Stimulated activated CD4-positive, alpha-beta T cell treated with anti-CD3 and anti-CD28 coated beads, Interleukin-4, amount 100 ng/mL, for 24 hours (primary cell): ENCODE measurements at places on chromosomes 13 and 19.

DNA sequence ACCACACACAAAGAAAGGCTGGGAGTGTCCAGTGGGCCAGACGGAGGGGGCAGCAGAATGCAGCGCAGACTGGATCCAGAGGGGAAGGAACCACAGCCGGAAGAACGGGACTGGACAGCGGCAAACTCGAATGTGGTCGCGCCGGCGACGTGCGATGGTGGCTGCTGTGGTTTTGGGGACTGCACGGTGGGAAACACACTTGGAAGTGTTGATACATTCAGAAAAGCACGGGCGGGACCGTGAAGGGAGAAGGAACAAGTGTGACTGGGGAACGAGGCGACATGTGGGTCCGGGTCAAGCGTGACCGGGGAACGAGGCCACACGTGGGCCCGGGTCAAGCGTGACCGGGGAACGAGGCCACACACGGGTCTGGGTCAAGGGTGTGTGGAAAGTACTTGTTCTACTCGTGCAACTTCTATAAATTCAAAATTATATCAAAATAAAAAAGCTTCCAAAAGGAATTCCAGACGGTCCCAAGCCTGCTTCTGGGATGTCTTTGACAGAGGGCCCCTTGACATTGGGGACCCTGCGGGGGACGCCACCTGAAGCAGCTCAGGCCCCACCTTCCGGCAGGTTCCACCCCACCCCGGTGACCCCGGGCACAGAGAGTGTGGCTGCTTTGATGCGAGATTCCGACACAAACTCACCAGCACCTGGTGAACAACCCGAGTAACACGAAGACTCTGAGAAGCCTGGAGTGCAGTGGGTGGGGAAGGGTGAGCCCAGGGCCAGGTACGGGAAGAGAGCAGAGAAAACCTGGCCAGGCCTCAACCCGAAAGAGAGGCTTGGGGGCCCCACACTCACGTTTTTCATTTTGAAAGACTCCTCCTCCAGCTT lies 25.1 kb upstream of the C13orf46 start:
- DNase-seq: no peak

- DNase-seq: no peak
These were observed 60.7 kb upstream of the C1QTNF9B start for GRCh38 chr13:23957981-23958380.

DNA sequence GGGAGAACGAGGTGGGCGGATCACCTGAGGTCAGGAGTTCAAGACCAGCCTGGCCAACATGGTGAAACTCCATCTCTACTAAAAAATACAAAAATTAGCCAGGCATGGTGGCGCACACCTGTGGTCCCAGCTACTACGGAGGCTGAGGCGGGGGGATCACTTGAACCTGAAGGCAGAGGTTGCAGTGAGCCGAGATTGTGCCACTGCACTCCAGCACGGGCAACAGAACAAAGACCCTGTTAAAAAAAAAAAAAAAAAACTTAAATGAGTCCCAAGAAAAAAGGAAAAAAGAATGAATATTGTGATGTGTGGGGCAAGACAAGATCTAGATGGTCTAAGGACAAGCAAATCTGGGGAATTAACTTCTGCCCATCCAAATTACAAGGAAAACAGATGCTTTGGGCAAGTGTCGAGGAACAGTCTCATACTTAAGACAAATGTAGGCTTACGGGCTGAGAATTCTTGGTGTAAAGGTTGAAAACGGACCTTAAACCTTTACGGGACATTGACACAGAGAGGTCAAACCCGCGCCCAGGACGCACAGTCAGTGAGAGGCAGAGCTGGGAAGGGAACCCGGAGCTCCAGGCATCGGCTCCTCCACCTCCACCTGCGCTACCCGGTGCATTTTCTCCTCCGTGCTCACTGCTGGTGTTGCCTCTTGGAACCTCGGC lies 656 bp upstream of the ZNF324 start:
- DNase-seq: no peak

DNA sequence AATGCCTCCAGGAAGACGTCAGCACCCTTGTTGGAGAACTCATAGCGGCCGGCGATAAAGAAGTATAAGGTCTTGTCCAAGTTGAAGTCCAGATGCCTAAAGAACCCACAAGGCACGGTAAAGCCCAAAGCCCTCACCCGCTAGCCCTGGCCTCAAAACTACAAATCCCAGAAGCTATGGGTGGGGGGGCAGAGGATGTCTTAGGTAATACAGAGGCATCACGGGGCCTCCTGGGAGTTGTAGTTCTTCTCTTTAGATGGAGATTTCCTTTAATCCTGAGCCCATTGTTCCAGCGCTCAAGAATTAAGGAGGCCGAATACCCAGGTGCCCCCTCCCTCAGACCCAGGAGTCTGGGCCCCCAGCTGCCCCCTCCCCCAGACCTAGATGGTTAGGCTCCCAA lies 10.8 kb downstream of the GYS1 start:
- DNase-seq: no peak

GRCh38 chr13:112058941-112059340 lies 8.0 kb upstream of the SOX1 start:
- no peak for DNase-seq

GRCh38 chr13:20787180-20787579 lies 13.4 kb upstream of the EEF1AKMT1 start:
- DNase-seq: no peak

DNA sequence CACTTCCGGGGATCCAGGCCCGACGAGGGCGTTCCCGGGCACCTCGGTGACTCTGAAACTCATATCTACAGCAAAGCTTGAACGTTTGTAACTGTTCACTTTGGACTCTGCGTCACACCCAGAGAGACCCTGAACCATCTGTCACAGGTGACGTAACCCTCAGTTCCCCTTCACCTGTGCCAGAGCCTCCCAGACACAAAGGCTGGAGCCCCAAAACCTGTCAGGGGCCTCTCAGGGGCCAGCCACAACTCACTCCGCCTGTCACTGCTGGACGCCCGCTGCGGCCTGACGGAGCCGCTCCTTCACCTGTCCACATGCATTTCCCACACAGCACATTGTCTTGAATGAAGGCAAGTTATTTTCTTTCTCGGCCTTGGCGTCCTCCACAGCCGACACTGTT lies 8.0 kb downstream of the RASA3 start:
- no peak for DNase-seq

DNA sequence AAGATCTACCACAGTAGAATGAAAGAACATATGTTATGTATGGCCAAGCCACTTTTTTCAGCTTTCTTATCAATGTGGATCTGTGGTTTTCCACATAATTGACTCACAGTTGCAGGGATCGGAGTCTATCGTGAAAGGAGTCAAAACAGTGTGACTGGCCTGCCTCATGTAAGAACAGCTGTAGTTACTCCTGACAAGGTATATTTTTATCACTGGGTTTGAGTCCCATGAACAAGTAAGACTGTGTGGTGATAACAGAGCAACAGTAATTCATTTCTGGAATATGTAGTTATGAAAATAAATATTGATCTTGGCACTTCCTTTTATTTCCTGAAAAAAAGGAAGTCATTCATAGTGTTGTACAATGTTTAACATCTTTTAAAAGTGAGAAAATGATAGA lies 416.6 kb downstream of the KLF12 start:
- DNase-seq: peak; percentile 42

GRCh38 chr19:45117167-45117594 lies 24.2 kb downstream of the PPP1R37 start:
- DNase-seq: peak; percentile 65

- no peak for DNase-seq
These were observed 167.9 kb downstream of the LMO7 start for GRCh38 chr13:75804054-75804453.

DNA sequence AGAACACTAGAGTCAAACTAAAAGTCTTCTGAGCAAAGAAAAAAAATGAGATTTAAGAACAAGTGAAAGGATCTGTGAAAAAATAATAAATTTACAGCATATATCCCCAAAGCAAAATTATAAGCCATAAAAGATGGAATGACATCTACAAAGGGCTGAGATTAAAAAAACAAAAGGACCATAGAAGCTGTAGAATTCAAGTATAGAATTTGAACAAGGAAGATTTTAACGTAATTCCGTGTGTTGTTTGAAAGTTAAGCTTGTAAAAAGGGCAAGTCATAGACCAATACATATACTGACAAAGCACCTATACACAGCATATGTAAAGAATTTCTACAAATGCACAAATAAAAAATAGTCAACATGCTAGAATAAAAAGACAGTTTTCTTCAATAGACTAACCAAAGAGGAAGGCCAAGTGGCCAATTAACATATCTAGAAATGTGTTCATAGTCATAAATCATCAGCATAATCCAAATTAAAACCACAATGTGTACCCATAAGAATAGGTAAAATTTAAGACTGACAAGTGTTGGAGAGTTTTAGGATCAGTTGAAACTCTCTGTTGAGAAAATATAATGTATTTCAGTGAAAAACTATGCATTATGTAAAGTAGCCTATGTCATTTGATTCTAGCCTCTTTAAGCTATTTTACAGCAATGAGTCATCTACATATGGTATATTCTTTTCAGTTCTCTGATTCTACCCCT lies 674.9 kb downstream of the OLFM4 start:
- no peak for DNase-seq

DNA sequence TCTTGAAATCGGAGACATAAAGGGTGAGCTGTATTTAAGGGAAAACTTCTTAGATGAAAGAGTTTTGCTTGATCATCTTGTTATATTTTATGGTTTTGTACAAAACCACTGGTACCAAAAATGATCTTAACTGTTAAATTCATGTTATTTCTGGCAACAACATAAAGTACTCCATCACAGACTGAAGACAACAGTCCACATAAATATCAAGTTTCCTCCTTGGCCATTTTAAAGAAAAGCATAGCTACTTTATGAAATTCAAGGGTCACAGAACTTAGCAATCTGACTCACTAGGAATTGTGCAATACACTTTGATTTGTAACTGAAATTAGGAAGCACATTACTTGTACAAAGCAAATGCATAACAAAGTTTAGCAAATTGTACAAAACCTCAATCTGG lies 66.3 kb downstream of the TBC1D4 start:
- no peak for DNase-seq

DNA sequence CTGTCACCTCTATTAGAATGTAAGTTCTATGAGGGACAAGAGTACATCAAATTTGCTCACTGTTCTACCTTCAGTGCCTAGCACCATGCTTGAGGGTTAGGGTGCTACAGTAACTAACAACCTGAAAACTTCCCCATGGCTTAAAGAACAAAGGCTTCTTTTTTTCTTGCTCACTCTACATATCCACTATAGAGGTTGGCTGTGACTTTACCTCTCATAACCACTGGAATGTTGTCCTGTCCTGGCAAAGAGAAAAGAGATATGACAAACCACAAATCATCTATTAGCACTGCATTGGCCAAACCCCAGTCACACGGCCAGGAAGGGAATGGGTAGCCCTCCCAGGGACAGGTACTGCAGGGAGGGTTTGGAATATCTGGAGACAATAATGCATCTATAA lies 23.2 kb upstream of the ACOD1 start:
- DNase-seq: no peak

GRCh38 chr13:29855009-29855408 lies 4.6 kb upstream of the UBL3 start:
- no peak for DNase-seq

DNA sequence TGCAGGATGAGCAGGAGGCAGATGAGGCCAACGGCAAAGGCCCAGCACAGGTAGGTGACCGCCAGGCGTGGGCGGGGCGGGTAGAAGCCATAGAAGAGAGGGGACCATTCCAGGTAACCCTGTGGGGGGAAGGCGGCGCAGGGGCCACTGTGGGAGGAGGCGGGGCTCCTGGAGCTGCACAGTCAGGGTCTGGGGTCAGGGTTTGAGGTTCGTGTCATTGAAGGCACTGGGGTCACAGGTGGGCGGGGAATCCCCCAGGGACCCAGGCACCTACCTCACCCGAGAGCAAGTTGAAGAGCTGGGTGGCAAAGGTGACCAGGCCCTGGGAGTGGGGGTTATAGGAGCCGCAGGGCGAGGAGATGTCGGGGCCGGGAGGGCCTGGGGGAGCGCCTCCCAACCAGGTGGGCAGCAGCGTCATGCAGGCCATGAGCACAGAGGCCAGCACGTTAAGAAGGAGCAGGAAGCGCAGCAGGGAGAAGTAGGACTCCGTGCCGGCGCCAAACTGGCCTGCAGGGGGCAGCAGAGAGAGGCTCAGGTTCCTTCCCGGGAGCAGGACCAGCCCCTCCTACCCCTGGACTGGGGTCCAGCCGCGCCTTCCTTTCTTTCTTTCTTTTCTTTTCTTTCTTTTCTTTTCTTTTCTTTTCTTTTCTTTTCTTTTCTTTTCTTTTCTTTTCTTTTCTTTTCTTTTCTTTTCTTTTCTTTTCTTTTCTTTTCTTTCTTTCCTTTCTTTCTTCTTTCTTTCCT lies 4.6 kb downstream of the TMC4 start:
- peak; percentile 95 for DNase-seq

DNA sequence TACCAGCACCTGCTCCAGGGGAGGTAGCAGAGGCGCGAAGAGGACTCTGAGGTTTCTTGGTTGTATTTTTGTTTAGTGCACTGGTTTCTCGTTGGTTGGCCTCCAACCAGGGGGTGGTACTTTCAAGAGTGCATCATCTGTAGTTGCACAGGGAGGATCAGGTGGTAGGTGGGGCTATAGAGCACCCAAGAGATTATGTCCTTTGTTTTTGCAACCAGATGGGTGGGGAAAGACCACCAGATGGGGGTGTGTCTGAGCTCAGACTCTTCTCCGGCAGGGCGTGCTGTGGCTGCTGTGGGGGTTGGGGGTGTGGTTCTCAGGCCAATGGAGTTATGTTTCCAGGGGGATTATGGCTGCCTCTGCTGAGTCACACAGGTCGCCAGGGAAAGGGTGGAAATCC lies 254.4 kb upstream of the KLF12 start:
- no peak for DNase-seq

DNA sequence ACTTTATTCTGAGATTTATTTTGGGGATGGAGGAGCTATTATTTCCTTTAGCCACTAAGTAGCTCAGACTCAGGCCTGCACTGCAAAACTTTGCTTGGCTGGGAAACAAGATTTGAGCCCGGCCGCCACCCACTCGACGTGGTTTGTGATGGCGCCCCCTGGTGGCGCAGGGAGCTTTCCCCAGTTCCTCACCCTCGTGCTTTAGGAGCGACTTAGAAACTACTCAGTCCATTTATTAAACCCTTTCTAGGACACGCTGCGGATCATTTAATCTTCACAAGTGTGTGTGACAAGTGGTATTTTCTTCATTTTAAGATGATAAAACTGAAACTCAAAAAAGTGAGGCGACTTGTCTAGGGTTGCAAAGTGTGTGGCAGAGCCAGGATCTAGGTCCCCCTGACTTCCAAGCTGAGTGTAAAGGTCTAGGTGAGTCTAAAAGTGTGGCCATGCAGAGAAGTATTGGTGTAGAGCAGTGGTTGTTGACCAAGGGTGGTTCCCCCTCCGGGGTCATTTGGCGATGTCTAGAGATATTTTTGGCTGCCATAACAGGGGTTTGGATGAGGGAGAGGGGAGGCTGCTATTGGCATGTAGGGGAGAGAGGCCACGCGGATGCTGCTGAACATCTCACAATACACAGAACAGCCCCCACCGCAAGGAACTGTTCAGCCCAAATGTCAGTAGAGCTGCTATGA lies 2.2 kb downstream of the CXCL17 start:
- DNase-seq: peak; percentile 85

DNA sequence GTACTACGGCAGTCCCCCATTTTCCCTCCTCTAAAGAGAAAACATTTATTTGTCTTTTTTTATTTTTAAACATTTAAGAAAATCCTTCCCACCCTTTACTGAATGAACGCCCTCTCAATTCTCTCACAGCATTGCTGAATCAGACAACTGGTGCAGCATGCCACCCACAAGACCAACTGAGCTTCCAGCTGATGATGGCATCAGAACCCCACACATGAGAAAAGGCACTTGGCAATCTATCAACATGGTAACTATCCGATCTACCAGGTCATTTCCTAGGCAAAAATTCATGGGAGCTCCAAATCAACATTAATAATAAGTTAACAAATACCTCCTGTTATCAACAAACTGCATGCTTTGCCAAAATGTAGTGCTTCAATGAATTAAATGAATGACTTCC lies 43.1 kb downstream of the LHFPL6 start:
- no peak for DNase-seq

GRCh38 chr19:54606230-54606629 lies 12.8 kb downstream of the LILRA1 start:
- no peak for DNase-seq
